ENCODE measurements at places on chromosomes 4 and X. TPM values are rescaled to one million over a fixed set of nuclear protein-coding genes. Genes with fewer than 3 reads are reported as not detected.

The MAGEB1 gene
- not detected for total RNA-seq

The RPA4 gene
- total RNA-seq = 0.38 TPM

The POU3F4 gene
- total RNA-seq = not detected

The CTAG2 gene
- total RNA-seq = not detected

The PF4V1 gene
- total RNA-seq = not detected

The HAND2 gene
- total RNA-seq = 63.2 TPM

The DKK2 gene
- total RNA-seq = 0.88 TPM

DNA sequence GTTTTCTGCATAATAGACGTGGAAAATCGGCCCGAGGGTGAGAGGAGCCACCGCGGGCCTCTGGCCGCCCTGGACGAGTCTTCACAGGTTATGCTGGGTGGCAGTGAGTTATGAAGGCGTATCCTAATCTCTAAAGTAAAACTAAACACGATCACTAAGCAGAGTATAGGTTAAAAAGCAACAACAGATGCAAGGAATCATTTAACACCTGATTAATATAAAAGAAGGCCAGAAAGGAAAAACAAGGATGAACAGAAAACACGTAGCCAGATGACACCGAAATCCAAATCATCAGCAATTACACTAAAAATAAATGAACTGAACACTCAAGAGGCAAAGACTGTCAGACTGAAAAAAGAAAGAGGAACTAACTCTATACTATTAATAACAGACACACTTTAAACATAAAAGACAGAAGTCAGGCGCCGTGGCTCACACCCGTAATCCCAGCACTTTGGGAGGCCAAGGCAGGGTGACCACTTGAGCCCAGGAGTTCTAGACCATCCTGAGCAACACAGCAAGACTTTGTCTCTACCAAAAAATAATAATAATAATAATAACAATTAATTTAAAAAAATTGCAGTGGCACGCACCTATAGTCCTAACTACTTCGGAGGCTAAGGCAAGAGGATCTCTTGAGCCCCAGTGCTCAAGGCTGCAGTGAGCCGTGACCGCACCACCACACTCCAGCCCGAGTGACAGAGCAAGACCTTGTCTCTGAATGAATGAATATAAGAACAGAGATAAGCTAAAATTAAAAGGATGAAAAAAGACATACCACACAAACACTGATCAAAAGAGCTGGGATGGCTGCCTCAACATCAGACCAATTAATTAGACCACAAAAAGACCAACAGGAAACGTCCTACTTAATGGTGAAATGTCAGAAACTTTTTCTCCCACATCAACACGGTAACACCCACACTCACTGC, 30.0 kb downstream of the CTBP1 start:
- no peak for DNase-seq

DNA sequence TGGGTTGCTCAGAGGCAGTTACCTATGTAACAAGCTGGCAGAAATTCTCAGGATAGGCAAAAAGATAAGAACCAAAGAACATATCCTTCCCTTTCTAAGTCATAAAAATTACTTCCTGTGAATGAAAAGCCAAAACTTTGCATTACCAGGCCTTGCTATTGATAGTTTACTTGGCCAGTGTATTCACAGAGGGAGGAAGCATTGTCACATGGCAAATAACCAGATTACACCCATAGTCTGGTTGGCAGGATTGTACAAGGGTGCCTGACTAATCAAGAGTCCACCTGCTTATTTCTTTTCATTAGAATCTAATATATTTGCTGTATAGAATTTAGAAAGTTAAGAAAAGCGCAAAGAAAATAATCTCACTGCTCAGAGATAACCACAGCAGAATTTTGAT, 14.1 kb downstream of the XIAP start:
- DNase-seq = no peak

DNA sequence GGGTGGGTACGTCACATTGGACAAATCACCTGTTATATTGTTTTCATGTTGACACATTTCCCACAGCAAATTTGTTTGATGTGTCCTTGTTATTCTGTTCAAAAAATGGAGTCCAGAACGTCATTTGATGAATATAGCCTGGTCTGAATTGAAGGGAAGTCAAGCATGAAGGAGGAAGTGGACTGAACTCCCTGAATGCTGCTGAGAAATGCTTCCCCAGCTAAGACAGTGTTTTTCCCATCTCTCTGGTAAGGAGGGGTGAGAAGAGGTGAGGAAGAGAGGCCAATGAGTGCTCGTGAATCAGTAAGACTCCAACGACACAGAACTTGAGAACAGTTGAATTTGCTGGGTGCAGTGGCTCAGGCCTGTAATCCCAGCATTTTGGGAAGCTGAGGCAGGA, 127.4 kb downstream of the RBM47 start:
- DNase-seq = no peak

DNA sequence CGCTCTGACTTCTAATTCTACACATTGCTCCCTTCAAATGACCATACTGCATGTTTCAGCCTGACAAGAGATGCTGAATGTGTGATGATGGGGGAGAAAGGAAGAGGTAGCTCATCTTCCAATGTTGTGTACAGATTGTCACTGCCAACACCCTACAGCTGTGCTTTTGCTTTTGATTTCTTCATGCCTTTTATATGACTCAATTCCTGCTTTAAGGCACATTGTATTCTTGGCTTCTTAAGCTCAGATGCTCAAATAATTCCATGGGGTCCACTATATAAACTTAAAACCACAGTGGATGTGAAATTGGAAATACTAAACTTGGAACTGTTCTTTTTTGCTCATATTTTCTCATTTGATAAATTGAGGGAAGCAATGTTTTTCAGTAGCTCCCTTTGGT, 183.2 kb upstream of the WDFY3 start:
- no peak for DNase-seq

- no peak for DNase-seq
Measured at GRCh38 chrX:71301195-71301924, at the start of gene ITGB1BP2. TSS of gene ITGB1BP2 (plus strand) at chrX:71301750. CDS start at chrX:71301807, 57 bp downstream.

- no peak for DNase-seq
Measured at GRCh38 chr4:13956947-13957346, 329.4 kb upstream of the BOD1L1 start.

- no peak for DNase-seq
Measured at GRCh38 chr4:129604632-129605255, 508.8 kb downstream of the C4orf33 start.

DNA sequence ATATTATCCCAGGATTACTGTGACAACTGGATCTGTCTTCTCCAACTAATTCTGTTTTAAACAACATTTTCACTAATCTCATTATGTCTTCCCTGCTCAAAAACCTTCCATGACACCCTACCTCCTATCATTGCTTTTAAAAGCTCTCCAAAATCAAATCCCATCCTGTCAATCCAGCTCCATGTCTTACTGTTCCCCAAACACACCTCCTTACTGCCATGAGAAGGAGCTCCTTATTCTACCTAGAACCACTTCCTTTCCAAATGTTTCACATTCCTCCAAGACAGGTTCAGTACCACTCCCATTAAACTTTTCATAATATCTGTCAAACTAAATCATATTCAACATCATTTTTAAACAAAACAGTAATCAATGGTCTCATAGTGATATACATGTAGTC, 66.9 kb upstream of the WDR17 start:
- no peak for DNase-seq

DNA sequence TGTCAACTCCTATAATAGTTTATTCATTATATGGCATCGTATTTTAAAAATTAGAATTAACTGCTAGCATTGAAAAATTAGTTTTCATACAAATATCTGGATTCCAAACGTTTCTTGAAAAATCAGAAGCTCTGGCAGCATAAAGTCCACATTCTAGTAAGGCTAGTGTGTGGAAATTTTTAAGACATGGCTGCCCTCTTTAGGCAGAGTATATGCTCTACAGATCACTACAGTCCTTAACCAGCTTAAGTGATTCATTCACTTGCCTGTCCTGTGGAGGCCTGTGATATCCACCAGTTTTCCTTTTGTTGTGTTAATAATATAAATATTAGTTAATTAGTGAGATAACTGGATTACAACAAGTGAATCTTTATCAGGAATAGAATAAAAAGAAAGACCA, 287.2 kb downstream of the OPHN1 start:
- no peak for DNase-seq

DNA sequence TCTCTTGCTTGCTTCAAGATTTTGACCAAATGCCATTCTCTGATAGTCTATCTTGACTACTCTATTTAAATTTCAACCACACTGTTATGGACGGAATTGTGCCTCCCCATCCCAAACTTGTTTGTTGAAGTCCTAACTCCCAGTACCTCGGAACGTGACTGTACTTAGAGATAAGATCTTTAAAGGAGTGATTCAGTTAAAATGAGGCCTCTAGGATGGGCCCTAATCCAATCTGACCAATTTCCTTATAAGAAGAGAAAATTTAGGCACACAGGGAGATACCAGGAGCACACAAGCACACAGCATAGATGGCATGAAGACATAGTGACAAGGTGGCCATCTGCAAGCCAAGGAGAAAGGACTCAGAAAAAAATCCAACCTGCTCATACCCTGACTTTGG, 269.9 kb downstream of the KCNIP4 start:
- no peak for DNase-seq

DNA sequence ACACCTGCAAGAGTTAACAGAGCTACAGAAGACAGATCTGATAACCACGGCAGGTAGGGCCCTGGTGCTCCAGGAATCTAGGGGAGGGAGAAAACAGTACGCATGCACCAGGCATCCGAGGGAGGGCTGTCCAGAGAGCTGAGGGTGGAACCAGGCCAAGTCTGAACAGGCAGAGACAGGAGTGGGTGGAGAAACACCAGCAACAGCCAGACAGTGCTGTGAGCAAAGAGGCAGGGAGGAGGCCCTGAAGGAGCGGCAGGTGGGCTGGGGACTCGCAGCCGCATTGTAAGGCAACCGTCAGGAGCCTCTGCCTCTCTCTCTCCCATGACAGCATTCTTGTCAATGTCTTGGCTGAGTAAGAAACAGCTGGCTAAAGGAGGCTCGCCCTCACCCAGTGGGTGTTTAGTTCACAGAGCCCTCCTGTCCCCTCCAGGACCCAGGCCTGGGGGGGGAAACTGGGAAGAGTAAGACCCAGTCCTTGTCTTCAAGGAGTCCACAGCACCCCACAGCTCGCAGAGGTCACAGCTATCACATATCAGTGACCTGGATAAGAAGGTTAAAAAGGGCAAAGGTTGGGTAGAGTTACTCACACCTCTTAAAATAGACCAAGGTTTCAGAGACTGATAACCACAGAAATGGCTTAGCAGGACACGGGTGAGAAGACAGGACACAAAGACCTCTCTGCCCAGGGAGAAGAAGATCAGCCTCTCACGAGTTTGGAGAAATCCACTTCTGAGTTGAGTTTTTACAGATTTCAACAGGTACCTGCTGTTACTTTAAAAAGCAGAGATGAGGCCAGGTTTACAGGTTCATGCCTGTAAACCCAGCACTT, 10.5 kb downstream of the ACSL1 start:
- DNase-seq = peak; percentile 86

GRCh38 chrX:28472926-28473325, 114.3 kb upstream of the IL1RAPL1 start:
- no peak for DNase-seq

- no peak for DNase-seq
Measured at GRCh38 chr4:9758641-9759317, 22.7 kb upstream of the DRD5 start.

GRCh38 chrX:13892856-13893255, 76.0 kb upstream of the GPM6B start:
- no peak for DNase-seq

- DNase-seq = peak; percentile 58
Measured at GRCh38 chrX:150664290-150664689, 28.9 kb upstream of the MTMR1 start.

DNA sequence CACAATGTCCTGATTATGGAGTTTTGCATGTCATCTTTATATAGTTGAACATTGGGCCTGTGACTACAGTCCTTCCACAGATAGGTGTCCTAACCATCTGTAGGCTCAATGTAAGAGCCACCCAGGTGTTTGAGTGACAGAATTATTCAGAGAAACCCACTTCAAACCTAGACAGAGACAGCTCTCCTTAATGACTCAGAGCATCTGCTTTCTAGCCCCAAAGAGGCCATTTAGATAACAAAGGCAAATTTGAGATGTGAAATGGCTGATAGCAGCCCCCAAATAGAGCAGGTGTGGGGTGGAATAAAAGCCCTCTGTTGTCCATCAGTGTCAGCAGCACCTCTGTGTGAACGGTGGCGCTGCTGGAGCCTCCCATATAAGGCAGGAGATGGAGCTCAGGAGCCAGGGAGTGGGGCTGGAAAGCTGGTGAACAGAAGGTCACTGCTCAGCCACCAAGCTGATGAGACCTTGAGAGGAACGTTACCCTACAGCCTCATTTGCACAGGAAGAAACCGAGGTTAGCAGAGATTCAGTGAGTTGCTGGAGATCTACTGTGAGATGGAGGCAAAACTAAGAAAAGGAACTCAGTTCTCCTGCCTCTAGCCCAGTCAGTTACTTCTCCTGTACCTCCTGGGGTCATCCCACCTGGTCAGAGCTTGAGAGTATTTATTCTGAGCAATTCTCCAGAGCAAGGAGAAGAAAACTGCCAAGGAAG, 153.3 kb upstream of the LNX1 start:
- DNase-seq = no peak

DNA sequence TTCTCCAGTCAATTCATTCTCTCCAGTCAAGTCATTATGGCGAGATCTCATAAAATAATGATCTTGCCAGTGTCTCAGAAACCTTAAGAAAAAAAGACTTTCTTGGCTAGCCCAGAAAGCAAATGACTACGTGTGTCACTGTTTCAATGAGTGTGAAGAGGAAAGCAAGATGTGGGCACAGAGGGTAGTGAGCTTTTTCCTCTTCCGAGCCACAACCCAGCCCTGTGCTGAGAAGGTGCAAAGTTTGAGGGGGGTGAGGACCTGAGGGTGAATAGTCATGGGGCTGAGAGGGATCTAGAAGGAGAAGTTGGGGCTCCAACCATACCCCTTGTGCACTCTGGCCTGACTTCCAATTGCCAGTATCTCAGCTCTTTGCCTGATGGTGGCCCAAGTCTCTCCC, 85.6 kb upstream of the EGFL6 start:
- DNase-seq = no peak

GRCh38 chr4:62661821-62662220, 1461.7 kb downstream of the ADGRL3 start:
- no peak for DNase-seq

GRCh38 chr4:166257891-166258290, 384.9 kb downstream of the TLL1 start:
- DNase-seq = no peak

DNA sequence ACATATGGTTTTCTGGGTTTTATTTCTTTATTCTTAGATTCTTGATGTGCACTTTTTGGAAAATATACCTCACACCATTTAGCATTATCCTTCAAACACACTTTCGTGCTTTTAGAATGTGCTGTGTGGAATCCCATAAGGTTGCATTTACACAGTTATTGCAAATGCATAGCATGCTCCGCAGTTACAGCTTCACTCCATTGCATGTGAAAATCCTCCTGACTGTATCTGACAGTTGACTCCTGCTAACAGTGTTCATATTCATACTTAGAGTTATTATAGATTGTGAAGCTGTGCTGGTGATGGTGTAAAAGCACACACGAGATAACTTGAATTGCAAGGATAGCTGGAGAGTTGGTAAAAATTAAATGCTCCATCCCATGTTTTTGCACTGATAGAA, 811.5 kb upstream of the TENM3 start:
- DNase-seq = no peak

- DNase-seq = no peak
Measured at GRCh38 chrX:31397119-31397518, 325.3 kb upstream of the FTHL17 start.
